Colonic mucosa (tissue), 4 donors: ENCODE measurements at places on chromosomes 11 and 22. TPM values are rescaled to one million over a fixed set of nuclear protein-coding genes. Genes with fewer than 3 reads are reported as not detected.

GRCh38 chr11:113255741-113256140 lies 58.6 kb upstream of the TTC12 start:
- no peak for DNase-seq

- peak; percentile 82 for DNase-seq
Measured at GRCh38 chr22:41925783-41926460, 684 bp downstream of the TNFRSF13C start.

DNA sequence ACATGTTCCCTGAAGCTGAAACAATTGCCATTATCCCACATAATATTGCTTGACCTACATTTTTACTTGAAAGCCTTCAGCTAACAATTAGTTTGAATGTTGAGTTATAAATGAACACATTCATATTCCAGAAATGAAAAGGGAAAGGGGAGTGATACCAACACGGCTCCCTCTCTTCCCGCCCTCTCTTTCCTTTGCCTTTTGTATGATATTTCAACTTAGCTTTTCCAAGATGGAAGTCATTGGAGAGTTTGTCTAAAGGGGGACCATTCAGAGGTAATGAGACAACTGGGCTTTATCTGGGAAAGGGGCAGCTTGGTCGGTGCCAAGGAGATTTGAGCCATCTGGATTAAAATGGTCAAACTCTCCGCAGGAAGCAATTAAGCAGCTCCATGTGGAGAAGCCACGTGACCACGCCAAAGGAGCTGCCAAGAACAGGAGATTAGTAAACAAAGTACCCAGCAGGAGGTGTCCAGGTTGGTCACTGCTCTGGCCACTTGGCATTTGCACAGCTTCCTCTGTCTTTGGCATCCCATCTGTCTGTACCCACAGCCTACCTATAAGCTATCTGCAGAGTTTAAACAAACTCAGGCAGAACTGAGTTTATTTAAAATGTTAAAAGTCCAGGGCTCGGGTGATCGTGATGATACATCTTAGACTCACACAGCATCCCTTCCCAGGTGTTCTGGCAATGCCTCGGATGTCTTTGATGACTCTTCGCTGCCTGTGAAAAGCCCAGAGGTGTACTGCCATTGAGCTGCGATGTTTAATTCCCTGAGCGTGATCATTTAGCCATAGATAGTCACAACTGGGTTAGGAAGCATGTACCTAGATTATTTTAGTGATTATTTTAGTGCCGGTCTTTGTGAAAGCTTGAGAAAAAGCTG lies 735.9 kb downstream of the NTM start:
- DNase-seq = no peak

- peak; percentile 39 for DNase-seq
Measured at GRCh38 chr22:27512283-27512761, 289.2 kb downstream of the MN1 start.

- DNase-seq = no peak
Measured at GRCh38 chr11:123696183-123696582, 41.8 kb upstream of the SCN3B start.

GRCh38 chr22:45008186-45008681 lies 1.6 kb downstream of the PHF21B start:
- DNase-seq = no peak

The ZPR1 gene
- 31.1 TPM for total RNA-seq

The MRPL49 gene
- 72.3 TPM for total RNA-seq

The OR51B2 gene
- not detected for total RNA-seq

The HIRA gene
- 22.3 TPM for total RNA-seq

The ANGPTL5 gene
- not detected for total RNA-seq

The OR52A5 gene
- total RNA-seq = not detected
